ENCODE measurements at places on chromosomes 5 and 9.

- no peak for DNase-seq
These were observed 11.6 kb downstream of the SECISBP2 start for GRCh38 chr9:89329917-89330316.

DNA sequence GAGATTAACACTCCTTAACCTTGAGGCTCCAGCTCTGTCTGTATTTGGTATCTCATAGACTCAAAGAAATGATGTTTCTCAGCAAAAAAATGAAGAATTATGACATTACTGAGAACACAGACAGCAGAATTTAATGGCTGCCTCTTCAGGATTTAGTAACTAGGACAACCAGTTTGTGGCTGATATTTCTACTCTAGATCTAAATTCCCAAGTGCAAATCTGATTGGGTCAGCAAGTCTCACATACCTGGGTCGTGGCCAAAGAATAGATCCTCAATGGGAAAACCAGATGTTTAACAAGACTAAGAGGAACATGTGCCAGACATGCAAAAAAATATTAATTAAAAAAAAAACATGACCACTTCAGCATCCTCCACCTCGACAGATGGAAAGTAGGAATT, 608.9 kb downstream of the DTWD2 start:
- no peak for DNase-seq

GRCh38 chr5:34822956-34823715, 15.8 kb upstream of the TTC23L start:
- no peak for DNase-seq

DNA sequence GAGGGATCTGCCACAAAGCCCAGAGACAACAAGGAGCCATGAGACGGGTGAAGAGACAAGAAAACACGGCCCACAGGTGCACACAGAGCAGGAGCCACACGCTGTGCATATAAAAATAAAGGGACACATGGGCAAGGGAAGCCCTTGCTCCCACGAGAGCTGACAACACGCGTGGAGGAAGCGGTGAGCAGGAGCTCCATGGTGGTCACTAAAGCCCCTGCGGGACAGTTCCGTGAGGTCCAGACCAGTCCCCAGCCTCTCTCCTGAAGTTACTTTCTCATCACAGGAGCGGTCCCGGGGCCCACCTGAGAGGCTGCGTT, 90.7 kb downstream of the CAMSAP1 start:
- DNase-seq, result no peak

DNA sequence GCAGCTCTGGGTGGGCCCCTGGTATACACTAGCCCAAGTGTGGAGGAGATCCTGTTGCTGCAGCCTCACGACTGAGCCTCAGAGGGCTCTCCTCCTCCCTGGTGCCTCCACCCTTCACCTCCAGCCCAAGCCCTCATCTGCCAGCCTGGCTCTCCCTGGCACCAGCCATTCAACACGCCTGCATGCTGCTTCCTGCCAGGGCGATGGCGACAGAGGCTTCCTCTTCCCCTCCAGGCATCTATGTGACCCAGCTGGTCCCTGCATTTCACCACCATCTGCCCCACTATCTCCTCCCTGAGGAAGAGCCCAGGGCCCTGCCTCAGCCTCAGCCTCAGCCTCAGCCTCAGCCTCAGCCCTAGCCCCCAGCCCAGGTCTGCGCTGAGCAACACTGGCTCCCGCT, 54.8 kb upstream of the ANGPTL2 start:
- DNase-seq, result no peak

DNA sequence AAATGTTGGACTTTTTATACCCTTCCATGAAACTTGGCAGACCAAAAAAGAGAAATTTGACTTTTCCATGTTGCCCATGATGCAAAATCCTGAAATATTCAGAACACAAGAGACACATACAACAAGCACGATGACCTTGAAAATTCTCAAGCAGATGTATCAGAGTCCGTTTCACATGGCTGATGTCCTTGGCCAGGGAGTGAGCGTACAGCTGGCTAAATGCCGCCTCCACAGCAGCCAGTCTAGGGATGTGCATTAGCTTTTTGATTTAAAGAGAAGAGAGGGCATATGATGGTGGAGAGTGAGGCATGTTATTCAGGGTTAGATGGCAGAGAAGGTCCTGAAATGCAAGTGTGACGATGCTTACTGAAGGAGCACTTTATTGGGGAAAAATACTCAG, 148.0 kb upstream of the SEMA6A start:
- DNase-seq, result no peak

GRCh38 chr5:150559088-150559487, 51.2 kb downstream of the NDST1 start:
- no peak for DNase-seq
